Panc1 (cell line): ENCODE measurements at places on chromosomes 4 and X. TPM values are rescaled to one million over a fixed set of nuclear protein-coding genes. Genes with fewer than 3 reads are reported as not detected.

Gene PASD1
- not detected for total RNA-seq

Gene ARMCX2
- total RNA-seq: 1.0 TPM

Gene TAF9B
- total RNA-seq: 33.6 TPM

Gene VCX2
- total RNA-seq: not detected

Gene GAGE12H
- total RNA-seq: not detected

Gene DNAAF6
- not detected for total RNA-seq

Gene DCK
- 17.6 TPM for total RNA-seq

Gene ABCG2
- total RNA-seq: 63.3 TPM

Gene POU3F4
- total RNA-seq: not detected

Gene HAUS3
- total RNA-seq: 11.2 TPM

Gene RHOXF2
- not detected for total RNA-seq

Gene NAA11
- not detected for total RNA-seq

Gene GABRA4
- total RNA-seq: not detected

Gene SYTL5
- total RNA-seq: 0.08 TPM

Gene FAM120C
- 12.1 TPM for total RNA-seq

Gene SPANXC
- total RNA-seq: not detected

Gene TMEM47
- 2.2 TPM for total RNA-seq

Gene TSPAN7
- total RNA-seq: 0.13 TPM

Gene CBR4
- total RNA-seq: 13.5 TPM

Gene LINC00632
- total RNA-seq: 0.13 TPM
